ENCODE measurements at places on chromosomes 11 and 22. TPM values are rescaled to one million over a fixed set of nuclear protein-coding genes. Genes with fewer than 3 reads are reported as not detected.

The USP2 gene
- total RNA-seq: 0.28 TPM

The DDX10 gene
- 32.5 TPM for total RNA-seq

The ADORA2A gene
- total RNA-seq: 21.1 TPM

The TRIOBP gene
- 42.0 TPM for total RNA-seq

The DDIAS gene
- 12.0 TPM for total RNA-seq

The OR56A1 gene
- total RNA-seq: not detected

The SPI1 gene
- total RNA-seq: not detected

The PARVG gene
- 125 TPM for total RNA-seq

The MRE11 gene
- 46.2 TPM for total RNA-seq

The OR52A5 gene
- not detected for total RNA-seq

The CERK gene
- 53.3 TPM for total RNA-seq

The OR10A4 gene
- total RNA-seq: not detected

The FXYD6 gene
- 0.20 TPM for total RNA-seq

The OSBP2 gene
- 1.7 TPM for total RNA-seq

The UPK3A gene
- total RNA-seq: not detected

The OR4A16 gene
- not detected for total RNA-seq

The HEPN1 gene
- total RNA-seq: not detected

The GPR137 gene
- total RNA-seq: 46.0 TPM

The TRPC6 gene
- not detected for total RNA-seq

The SMC1B gene
- 2.4 TPM for total RNA-seq

The OR2D2 gene
- total RNA-seq: 0.21 TPM

The KCNK4 gene
- total RNA-seq: not detected

The SSH3 gene
- 10.7 TPM for total RNA-seq

The ZNF74 gene
- total RNA-seq: 10.9 TPM

The THAP12 gene
- total RNA-seq: 39.8 TPM

The SERPINH1 gene
- 10.6 TPM for total RNA-seq

The TSGA10IP gene
- total RNA-seq: not detected

The EED gene
- 50.1 TPM for total RNA-seq

The ZNRF3 gene
- total RNA-seq: 0.26 TPM

The CYP2D6 gene
- 2.5 TPM for total RNA-seq

The PATE2 gene
- not detected for total RNA-seq

The P2RY2 gene
- not detected for total RNA-seq
